T follicular helper cell (primary cell): ENCODE measurements at places on chromosomes 2 and 18.

DNA sequence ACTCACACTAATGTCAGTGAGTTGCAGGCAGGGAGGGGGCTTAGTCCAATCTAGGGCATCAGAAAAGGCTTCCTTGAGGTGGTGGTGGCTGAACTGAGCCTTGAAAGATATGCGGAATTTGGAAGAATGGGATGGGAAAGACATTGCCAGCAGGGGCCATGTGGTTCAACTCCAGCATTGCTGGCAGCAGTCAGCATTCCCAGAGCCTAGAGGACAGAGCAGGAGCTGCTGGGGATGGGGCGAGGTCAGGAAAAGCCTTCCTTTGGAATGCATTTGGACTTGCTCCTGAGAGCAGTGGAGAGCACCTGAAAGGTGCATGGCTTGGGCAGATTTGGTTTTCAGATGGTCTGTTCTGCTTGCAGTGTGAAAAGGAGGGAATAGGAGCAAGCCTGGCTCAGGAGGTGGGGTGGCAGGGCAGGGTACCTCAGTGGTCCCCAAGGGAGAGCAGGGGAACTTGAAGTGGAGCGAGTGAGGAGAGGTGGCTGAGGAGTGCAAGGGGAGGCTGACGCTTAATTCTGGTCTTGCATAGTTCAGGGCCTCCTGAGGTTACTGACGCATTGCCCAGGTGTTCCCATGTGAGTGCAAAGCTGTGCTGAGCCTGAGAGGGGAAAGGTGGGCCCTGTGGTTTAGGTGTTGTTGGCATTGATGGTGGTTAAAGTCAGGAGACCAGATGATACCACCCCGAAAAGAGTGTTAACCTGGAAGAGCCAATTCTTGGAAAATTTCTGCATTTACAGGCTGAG is 112.1 kb upstream of the MGAT5 start:
- no peak for DNase-seq

GRCh38 chr18:10488017-10488416 is 33.6 kb downstream of the APCDD1 start:
- no peak for DNase-seq

GRCh38 chr2:191756761-191757160 is 78.8 kb downstream of the NABP1 start:
- no peak for DNase-seq

DNA sequence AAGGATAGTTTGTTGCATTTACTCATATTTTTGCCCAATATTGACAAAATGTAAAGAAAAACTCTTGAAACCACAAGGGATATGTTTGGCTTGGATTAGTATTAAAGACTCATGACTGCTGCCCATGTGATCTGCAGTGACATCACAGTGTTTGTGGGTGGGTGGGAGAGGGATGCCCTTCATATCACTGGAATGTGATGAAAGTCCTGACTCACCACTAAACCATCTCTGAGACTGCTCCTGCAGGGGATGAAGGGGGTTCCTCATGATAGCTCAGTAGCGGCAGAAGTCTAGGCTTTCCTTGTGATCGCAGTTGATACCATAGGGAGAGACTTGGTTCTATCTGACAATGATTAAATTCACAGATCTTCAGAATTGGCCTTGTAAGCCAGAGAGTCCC is 451.2 kb downstream of the CNTNAP5 start:
- DNase-seq: no peak

DNA sequence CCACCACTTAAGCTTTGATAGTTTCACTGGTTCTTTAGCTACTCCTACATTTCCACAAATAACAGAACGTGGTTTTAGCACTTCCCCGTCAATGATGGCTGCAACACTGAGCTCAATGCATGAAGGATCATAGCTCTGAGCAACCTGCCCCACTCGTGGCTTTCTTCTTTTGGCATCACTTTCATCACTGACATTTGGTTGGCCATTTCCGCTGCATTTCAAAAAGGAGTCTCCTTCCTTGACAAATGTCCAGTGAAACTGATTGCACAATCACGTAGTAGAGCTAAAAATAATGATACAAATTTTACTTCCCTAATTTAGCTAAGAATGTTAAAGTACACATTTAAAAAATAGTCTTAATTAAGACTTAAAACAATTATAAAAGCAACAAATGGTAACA is 205.2 kb upstream of the HDAC4 start:
- DNase-seq: no peak

DNA sequence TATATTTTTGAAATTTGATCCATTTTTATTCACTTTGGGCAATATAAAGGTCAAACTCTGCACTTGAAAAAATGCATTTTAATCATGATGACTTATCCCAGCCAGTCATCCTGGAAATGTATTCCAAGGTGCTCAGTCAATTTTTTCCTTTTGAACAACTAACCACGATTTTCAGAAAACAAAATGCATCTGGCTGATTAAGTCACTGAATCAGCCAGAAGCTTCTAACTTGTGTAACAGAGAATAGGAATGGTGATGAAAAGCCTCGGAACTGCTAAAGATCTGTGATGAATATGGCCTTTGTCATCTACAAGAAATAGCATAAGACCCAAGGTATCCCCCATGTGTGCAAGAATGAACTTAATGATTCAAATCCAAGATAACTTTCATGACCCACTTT is 572.7 kb downstream of the EPHA4 start:
- DNase-seq: no peak

GRCh38 chr2:84865181-84865783 is 15.6 kb downstream of the TRABD2A start:
- DNase-seq: no peak

- DNase-seq: no peak
Measured at GRCh38 chr18:30406728-30407127, 635.8 kb downstream of the DSC3 start.

- no peak for DNase-seq
Measured at GRCh38 chr2:8061219-8061618, 620.6 kb upstream of the ID2 start.

GRCh38 chr2:147632198-147632597 is 212.6 kb upstream of the ACVR2A start:
- DNase-seq: no peak

GRCh38 chr2:42659609-42660008 is 91.2 kb downstream of the MTA3 start:
- no peak for DNase-seq

DNA sequence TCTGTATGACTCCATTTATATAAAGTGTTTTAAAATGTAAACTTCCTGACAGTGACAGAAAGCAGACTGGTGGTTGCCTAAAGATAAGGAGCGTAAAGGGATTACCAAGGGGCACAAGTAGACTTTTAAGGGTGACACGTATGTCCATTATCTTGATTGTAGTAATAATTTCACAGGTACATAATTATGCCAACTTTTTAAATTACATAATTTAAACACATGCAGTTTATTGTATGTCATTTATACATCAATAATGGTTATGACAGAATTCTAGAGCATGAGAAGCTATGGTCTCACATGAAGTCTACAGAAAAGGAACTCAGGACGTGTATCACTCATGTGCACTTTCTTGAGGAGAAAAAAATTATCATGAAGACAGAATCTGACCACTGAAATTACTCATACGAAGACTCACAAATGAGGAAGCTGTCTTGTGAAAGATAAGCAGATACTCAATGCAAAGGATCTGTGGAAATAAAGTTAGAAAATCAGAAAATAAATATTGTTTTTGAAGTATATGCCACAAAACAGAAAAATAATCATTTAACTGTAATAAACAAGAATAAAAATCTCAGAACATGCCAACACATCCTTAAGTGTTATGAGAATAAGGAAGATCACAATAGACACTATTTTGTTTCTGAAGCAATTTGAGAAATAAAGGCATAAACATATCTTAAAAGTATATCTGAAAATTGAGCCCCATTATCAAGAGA is 84.4 kb downstream of the TMEM131 start:
- DNase-seq: no peak

DNA sequence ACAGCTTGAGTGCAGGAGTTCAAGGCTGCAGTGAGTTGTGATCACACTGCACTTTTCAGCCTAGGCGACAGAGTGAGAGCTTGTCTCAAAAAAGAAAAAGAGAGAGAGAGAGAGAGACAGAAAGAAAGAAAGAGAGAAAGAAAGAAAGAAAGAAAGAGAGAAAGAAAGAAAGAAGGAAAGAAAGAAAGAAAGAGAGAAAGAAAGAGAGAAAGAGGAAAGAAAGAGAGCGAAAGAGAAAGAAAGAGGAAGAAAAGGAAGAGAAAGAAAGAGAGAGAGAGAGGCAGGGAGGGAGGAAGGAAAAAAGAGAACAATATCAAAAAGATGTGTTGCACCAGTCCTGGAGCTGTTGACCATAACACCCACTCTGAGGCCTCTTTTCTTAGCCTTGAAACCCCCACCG is 89.8 kb upstream of the MBOAT2 start:
- no peak for DNase-seq

DNA sequence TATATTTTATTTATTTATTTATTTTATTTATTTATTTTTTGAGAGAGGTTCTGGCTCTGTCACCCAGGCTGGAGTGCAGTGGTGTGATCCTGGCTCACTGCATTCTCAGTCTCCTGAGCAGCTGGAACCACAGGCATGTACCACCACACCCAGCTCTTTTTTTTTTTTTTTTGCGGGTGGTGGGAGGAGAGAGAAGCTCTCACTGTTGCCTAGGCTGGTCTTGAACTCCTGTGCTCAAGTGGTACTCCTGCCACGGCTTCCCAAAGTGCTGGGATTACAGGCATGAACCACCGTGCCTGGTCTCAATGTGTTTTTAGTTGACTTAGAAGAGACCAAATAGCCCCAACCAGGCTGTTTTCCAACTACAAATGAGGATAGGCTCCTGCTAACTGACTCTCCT is 80.7 kb downstream of the PDCL3 start:
- no peak for DNase-seq

DNA sequence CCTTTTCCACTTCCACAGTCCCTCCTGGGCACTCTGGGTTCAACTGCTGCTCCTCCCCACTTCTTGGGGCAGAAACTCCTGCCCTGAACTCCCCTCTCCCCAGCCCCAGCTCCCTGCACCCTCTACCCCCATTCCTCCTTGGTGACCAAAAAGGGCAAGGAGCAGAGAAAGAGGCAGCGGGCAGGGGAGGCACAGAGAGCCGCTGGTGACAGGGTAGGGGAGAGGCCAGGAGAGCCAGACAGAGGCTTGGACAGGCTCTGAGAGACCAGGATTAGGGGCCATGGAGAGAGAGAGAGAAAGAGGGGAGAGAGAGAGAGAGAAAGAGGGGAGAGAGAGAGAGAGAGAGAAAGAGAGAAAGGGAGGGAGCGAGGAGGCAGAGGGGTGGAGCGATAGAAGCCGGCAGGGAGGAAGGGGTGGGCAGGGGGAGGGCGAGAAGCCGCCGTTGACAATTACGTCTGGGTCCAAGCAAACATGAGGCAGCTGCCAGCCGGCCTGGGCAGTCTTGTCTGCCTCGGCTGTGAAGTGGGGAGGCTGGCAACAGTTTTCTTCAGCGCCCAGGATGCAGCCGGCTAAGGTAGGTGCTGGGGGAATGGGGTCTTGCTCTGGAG is at the start of gene KCNIP3:
Gene KCNIP3, plus strand, starts transcription at position 468 of the 608 bp plus-strand sequence. Its CDS starts 92 bp downstream, at position 560.
- no peak for DNase-seq

GRCh38 chr2:123717636-123718334 is 307.3 kb upstream of the CNTNAP5 start:
- DNase-seq: no peak

GRCh38 chr2:68734688-68735525 is at the start of gene ARHGAP25:
Gene ARHGAP25 (plus strand): TSS chr2:68734811. CDS start chr2:68735200, 389 bp downstream.
- no peak for DNase-seq

DNA sequence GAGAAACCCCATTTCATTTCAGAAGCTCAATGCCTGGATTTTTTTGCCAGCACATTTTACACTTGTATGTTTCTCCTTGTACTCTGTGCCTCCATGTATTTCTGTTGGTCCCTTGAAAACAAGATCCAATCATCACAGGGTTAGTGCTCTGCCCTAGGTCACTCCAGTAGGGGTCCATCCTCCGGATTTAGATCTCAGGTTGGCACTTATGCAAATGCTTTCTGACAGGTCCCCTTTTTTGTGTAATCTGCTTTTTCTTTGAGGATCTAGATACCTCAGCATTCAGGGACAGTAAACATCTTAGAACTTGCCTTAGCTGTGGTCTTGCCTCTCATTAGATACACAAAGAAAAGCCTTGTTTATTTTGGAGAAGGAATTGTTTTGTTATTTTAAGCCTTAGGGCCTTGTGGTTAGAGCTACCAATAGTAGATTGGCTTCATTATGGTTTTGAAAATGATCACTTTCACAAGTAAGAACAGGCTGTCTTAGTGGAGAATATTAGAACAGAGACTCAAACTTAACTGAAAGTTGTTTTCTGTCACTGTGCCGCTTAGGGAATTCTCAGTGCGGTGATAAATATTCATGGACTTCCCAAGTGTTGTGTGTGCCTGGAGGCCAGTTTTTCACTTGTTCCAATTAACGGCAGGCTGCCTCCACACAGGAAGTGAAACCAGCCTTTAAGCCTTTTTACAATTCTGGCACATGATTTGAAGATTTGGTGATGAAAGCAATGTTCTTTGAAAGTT is 7.8 kb downstream of the MERTK start:
- DNase-seq: no peak

- DNase-seq: no peak
Measured at GRCh38 chr2:105102963-105103421, 65.1 kb downstream of the MRPS9 start.

- DNase-seq: no peak
Measured at GRCh38 chr18:40877096-40877495, 1077.9 kb upstream of the PIK3C3 start.

DNA sequence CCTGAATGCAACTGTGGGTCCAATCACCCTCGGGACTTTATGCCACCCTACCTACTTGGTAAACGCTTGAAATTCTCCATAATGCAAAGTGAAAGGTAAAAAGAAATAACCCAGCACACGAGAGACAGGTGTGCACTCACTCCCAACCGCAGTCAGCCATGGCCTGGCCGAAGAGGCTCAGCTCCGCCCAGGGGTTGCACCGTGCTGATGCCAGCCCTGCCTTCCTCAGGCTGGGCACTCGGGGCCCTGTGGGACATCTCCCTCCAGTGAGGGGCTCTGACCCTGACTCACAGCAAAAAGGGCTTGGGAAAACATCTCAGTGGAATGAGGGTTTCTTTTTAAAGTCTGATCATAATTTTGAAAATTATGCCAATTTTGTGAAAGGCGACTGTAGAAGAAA is 13.3 kb downstream of the SLC66A2 start:
- no peak for DNase-seq

DNA sequence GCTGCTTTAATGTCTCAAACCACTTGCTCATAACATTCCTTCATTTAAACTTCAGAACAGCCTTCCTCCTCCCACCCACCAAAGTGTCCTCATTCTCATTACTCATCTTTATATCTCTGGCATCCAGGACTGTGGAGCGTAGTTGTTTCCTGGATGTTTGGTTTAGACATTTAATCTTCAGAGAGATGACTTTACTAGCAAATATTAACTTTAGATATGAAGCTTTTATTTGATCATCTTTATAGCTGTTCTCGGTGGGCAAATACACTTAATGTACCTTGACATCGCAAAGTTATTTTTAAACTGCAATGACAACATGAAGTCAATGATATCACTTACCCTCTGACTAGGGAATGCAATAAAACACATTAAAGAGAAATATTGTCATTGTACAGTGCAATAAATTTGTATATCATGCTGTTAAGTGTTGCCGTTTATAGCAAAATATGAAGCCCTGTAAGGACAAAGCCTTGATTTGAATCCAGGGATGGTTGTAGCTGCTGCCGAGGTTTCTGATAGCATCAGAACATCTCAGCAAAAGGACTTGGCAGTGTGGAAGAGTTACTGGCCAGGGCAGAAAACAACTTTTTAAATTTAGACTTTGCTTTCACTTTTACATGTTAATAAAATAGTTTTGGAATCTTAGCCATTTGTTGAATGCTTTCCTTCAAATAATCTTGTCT is 4.6 kb upstream of the LAMA3 start:
- no peak for DNase-seq
